IMR-90 (cell line): ENCODE measurements at places on chromosomes 2 and 18. TPM values are rescaled to one million over a fixed set of nuclear protein-coding genes. Genes with fewer than 3 reads are reported as not detected.

GRCh38 chr18:60794802-60795201 lies 422.2 kb upstream of the MC4R start:
- H3K27me3 ChIP-seq = no peaks in the 10 kb centered on the region
- no peaks in the 10 kb centered on the region for H3K4me1 ChIP-seq
- H3K27ac ChIP-seq = no peak overlapping the region

DNA sequence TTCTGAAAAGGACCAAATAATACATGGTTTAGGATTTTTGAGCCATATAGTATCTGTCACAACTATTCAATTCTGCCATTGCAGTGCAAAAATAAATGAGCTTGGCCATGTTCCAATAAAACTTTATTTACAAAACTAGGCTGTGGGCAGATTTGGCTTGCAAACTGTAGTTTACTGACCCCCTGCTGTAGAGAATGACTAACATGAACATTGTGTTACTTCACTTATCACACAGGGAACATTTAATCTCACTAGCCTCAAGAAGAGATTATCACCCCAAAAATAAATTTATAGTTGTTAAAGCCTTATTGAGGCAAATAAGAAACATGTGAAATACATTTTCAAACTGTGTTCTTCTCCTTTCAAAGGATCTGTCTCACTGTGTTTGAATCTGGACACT lies 766.2 kb downstream of the MBD2 start:
- H3K4me1 ChIP-seq = no peaks in the 10 kb centered on the region
- no peak overlapping the region for H3K27ac ChIP-seq
- no peak for DNase-seq
- no peaks in the 10 kb centered on the region for H3K27me3 ChIP-seq
- H3K36me3 ChIP-seq = no peaks in the 10 kb centered on the region
- H3K4me3 ChIP-seq = no peak overlapping the region

- H3K27ac ChIP-seq = no peak overlapping the region
- no peaks in the 10 kb centered on the region for H3K27me3 ChIP-seq
- H3K4me3 ChIP-seq = no peak overlapping the region
- H3K36me3 ChIP-seq = peaks cover 22% of the 10 kb centered on the region
- peak; percentile 91 for DNase-seq
Measured at GRCh38 chr2:9333591-9334171, 89.6 kb downstream of the ITGB1BP1 start.

DNA sequence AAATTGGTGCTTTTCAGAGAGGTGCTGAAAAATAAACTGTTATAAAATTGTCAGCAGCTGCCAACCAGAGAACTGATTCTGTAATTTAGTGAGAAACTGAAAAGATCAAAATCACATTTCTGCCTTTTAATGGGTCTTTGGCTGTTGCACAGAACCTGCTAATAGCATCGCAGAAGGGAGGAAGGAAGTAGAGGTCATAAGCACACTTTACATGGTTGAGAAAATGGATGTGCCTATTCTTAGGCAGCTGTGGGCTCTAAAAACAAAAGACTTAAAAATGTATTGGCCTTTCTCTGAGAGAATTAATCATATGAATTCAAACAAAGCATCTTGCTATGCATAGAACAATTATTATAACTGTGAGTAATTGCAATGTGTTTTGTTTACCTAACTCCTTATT lies 1186.9 kb downstream of the DSC3 start:
- no peak for DNase-seq
- no peaks in the 10 kb centered on the region for H3K27me3 ChIP-seq
- H3K4me1 ChIP-seq = no peaks in the 10 kb centered on the region
- no peak overlapping the region for H3K4me3 ChIP-seq

DNA sequence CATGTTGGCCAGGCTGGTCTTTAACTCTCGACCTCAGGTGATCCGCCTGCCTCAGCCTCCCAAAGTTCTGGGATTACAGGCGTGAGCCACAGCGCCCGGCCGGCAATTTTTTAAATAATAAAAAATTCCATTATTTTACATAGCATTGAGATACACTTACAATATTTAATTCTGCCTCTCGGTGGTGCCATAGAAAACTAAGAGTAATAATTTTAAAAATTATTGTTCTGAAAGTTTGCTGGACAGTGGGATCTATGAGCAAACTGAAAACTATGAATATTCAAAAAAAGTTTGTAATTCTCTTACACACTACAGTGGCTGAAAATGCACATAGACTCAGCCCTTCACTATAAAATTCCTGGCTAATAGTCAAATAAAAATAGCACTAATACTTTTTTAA lies 90.9 kb upstream of the STON1 start:
- no peaks in the 10 kb centered on the region for H3K27me3 ChIP-seq
- no peaks in the 10 kb centered on the region for H3K36me3 ChIP-seq
- no peak overlapping the region for H3K27ac ChIP-seq

DNA sequence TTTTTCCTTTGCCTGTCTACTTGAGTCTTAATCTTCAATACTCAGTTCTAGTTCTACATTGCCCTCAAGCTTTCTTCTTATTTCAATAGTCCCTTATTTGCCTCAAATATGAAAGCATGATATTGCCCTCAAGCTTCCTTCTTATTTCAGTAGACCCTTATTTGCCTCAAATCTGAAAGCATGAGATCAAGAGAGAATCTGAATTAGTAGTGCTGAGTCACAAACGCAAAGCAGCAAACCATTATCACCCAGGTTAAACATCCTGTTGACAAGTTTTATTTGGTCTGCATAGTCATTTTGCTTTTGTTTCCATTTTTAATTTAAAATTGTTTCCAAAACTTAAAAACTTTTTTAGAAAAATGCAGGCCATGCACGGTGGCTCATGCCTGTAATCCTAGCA lies 583.3 kb upstream of the FSHR start:
- no peaks in the 10 kb centered on the region for H3K36me3 ChIP-seq
- H3K4me1 ChIP-seq = no peaks in the 10 kb centered on the region
- H3K4me3 ChIP-seq = no peak overlapping the region
- H3K27me3 ChIP-seq = no peaks in the 10 kb centered on the region
- no peak for DNase-seq

DNA sequence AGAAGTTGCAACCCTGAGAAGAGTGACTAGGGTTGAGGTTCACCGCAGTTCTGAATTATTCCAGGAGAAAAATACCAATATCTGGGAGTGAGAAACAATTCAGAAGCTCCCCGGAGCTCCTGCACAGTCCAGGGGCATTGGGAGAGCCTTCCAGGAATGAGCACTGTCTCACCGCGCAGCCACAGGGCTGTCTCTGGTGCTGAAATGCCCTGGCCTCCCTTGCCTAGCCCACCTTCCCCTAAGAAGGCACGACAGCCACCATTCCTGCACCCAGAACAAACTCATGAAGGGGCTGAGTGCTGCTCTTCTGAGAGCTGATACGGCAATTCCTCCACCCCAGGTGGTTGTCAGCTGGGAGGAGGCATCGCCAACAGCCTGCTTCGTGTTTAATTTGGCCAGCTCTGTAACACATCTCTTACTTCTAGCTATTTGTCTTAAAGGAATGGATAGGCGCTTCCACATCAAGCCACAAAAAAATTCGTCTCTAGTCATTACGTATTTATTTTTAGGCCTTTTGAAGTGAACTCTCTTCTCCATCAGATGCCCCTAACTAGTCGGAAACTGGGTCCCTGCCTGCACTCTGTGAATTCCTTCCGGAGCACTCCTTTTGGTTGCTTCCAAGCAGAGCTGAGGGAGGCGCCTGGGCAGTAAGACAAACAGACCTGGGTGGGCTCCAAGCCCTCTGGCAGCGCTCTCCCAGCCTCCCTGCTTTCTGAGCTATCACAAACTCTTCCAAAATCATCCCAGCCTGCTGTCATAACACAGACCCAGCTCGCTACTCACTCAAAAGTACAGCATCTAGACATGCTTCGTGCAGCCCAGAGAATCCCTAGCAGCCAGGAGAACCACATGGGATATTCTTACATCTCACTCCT lies 120.5 kb upstream of the CCDC68 start:
- H3K27me3 ChIP-seq = peaks cover 2% of the 10 kb centered on the region
- H3K4me1 ChIP-seq = no peaks in the 10 kb centered on the region
- H3K4me3 ChIP-seq = no peak overlapping the region
- H3K27ac ChIP-seq = no peak overlapping the region

GRCh38 chr2:21924640-21925285 lies 801.0 kb downstream of the TDRD15 start:
- H3K4me1 ChIP-seq = no peaks in the 10 kb centered on the region
- H3K36me3 ChIP-seq = no peaks in the 10 kb centered on the region
- no peak overlapping the region for H3K27ac ChIP-seq

DNA sequence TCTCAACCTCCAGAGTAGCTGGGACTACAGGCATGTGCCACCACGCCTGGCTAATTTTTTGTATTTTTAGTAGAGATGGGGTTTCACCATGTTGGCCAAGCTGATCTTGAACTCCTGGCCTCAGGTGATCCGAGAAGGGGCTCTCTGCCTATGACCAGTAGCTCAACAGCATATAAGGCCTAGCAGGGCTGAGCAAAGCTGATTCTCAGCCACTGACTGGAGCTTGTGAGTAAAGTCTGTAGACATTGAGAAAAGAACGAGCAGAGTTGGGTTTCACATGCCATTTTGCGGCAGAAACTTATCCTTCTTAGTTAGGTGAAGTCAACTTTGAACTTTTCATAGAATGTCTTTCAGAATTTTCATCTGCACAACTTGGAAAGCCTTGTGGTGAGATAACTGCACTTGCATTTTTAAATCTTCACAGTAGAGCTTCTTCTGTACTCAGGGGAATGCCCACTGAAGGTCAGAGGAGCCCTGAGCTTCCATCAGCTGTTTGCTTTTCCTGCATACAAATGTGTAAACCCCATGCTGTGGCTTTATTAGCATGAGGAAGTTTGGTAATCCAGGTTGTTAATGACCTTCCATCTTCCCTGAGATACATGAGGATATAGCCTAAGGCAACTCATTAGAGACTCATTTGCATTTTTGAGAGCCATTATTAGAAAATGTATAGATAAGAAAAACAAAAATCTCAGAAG lies 602.4 kb downstream of the METTL4 start:
- no peak overlapping the region for H3K27ac ChIP-seq
- H3K36me3 ChIP-seq = no peaks in the 10 kb centered on the region
- no peaks in the 10 kb centered on the region for H3K4me1 ChIP-seq
- no peak overlapping the region for H3K4me3 ChIP-seq
- H3K27me3 ChIP-seq = no peaks in the 10 kb centered on the region

GRCh38 chr2:46811379-46812310 lies 104.0 kb downstream of the MCFD2 start:
- no peak overlapping the region for H3K4me3 ChIP-seq
- DNase-seq = no peak
- no peaks in the 10 kb centered on the region for H3K36me3 ChIP-seq
- H3K4me1 ChIP-seq = peaks cover 30% of the 10 kb centered on the region
- H3K27me3 ChIP-seq = no peaks in the 10 kb centered on the region
- H3K27ac ChIP-seq = peak overlapping the region; percentile 73

- H3K36me3 ChIP-seq = no peaks in the 10 kb centered on the region
- no peak overlapping the region for H3K27ac ChIP-seq
- H3K27me3 ChIP-seq = peaks cover 34% of the 10 kb centered on the region
- no peak for DNase-seq
Measured at GRCh38 chr18:34220081-34220815, 4.5 kb downstream of the NOL4 start.

GRCh38 chr18:5167831-5168230 lies 29.2 kb downstream of the AKAIN1 start:
- DNase-seq = no peak
- H3K36me3 ChIP-seq = no peaks in the 10 kb centered on the region
- no peaks in the 10 kb centered on the region for H3K4me1 ChIP-seq
- H3K4me3 ChIP-seq = no peak overlapping the region
- no peak overlapping the region for H3K27ac ChIP-seq
- no peaks in the 10 kb centered on the region for H3K27me3 ChIP-seq

DNA sequence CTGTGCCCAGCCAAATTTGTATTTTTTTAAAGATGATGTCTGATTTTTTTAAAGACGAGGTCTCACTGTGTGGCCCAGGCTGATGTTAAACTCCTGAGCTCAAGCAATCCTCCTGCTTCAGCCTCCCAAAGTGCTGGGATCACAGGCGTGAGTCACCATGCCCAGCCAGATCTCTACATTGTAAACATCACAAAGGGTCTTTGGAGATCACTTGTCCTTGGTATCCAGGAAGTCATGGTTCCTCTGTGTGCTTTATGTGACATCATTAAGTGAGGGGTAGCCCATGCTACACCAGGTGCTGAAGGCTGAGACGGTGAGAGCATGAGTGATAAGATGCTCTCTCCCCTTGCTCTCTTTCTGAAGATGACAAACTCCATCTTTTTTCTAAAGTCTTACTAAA lies 7.0 kb upstream of the NUP35 start:
- H3K4me1 ChIP-seq = no peaks in the 10 kb centered on the region
- peaks cover 2% of the 10 kb centered on the region; the same call in 1 of the 2 replicates for H3K27me3 ChIP-seq
- H3K4me3 ChIP-seq = no peak overlapping the region
- no peak for DNase-seq

GRCh38 chr2:227395556-227395955 lies 7.8 kb upstream of the SCYGR1 start:
- no peaks in the 10 kb centered on the region for H3K4me1 ChIP-seq
- H3K27me3 ChIP-seq = no peaks in the 10 kb centered on the region
- H3K27ac ChIP-seq = no peak overlapping the region
- H3K4me3 ChIP-seq = no peak overlapping the region
- no peak for DNase-seq

DNA sequence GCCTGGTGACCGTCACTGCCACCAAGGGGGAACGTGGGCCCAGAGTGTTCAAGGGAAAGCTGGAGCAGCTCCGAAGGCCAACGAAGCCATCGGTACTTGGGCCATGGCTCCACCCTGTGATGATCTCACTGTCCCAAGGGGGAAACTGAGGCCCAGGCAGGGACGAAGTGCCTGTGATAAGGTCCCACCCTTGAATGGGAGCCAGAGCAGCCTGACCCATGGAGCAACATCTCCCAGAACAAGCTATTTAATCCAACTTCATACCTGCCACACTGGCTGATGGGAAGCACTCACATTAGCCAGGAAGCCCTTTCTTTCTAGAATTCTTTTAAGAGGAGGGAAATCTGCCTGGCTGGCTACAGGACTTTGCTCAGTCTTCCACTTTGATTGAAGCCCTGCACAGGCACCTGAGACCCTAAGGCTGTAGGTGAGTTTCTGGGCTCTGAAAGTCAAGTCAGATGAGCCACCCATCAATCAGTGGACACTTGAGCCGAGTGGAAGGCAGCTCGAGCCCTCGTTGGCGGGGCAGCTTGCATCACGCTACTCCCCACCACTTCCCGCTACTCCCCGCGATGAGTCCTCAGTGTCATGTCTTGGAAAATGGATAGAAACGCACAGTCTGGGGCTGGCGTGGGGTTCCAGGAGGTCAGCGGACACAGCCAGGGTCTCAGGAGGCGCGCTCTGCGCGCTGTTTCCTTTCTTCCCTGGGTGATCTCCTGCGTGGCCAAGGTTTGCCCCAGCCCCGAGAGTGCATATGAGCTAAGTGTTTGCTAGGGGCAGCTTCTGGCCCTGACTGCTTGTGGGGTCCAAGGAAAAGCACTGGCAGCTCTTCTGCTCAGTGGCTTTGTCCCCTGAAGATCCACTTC lies 2.5 kb upstream of the HS6ST1 start:
- H3K27ac ChIP-seq = peak overlapping the region; percentile 6; the same call in 1 of the 2 replicates
- DNase-seq = no peak
- H3K4me1 ChIP-seq = peaks cover 7% of the 10 kb centered on the region; the same call in 1 of the 2 replicates
- no peaks in the 10 kb centered on the region for H3K27me3 ChIP-seq

TRIM54 gene
- 0.07 and 0.15 TPM in 2 replicates for polyA plus RNA-seq

AQP12B gene
- polyA plus RNA-seq = not detected in 2 replicates

NYAP2 gene
- polyA plus RNA-seq = not detected in 2 replicates

GPR39 gene
- polyA plus RNA-seq = 4.4 and 5.4 TPM in 2 replicates

ZRANB3 gene
- 2.5 and 3.4 TPM in 2 replicates for polyA plus RNA-seq

BIRC6 gene
- 21.1 and 26.5 TPM in 2 replicates for polyA plus RNA-seq

LRRC30 gene
- not detected in 2 replicates for polyA plus RNA-seq

ASB18 gene
- not detected in 2 replicates for polyA plus RNA-seq
